Putamen (tissue), 1 donor: ENCODE measurements at places on chromosomes 2 and 18.

DNA sequence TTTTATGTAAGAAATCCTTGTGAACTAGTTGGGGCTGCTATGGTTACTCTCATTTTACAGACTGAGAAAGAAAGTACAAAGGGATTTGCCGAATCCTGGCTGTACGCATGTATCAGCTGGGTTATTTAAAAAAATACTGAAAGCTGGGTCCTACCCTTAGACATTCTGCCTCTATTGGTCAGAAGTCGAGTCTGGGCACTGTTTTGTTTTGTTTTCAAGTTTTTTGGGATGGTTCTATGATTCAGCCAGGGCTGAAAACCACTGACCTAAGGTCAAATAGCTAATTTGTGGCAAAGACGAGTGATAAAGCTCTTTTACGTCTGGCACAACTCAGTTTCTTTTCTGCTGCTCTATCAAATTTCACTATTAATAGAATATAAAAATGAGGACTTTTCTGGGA, 5.9 kb upstream of the SLC8A1 start:
- DNase-seq = no peak

DNA sequence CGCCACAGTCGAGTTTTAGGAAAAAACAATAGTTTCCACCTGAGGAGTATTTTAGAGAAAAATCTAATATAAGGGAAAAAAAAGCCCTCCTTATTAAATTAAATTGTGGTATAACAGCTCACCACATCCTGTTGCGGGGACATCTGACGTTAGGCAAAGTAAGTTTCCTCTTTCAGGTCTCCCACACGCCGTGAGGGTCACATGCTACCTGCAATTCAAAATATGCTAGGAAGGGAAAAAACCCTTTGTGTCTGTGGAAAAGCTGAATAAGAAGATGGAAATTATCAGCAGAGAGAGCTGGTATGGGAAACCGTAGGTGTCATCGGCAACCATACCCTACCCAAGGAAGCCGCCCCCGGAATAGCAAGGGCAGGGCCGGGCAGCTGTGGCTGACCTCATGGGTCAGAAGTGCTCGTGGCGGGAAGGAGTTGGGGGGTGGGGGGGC, 128.0 kb downstream of the NFATC1 start:
- DNase-seq = no peak

GRCh38 chr18:68298330-68298729, 416.6 kb downstream of the TMX3 start:
- DNase-seq = peak; percentile 24

- no peak for DNase-seq
Measured at GRCh38 chr2:20398956-20399567, 47.8 kb upstream of the RHOB start.

- DNase-seq = no peak
Measured at GRCh38 chr2:98253461-98254070, 92.7 kb upstream of the CNGA3 start.

- no peak for DNase-seq
Measured at GRCh38 chr18:3041843-3042242, 28.9 kb upstream of the LPIN2 start.

DNA sequence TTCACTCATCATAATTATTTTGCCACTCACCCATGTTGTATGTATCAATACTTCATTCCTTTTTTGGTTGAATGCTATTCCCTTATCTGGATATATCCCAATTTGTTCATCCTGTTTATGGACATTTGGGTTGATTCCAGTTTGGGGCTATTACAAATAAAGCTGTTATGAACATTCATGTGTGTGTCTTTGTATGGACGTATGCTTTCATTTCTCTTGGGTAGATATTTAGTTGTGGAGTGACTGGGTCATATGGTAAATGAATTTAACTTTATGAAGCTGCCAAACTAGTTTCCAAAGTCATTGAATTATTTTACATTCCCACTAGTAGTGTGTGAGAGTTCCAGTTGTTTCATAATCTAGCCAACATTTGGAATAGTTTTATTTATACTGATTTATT, 2.7 kb downstream of the FAM228B start:
- DNase-seq = no peak

GRCh38 chr2:219178377-219179175, 501 bp downstream of the RETREG2 start:
- peak; percentile 30 for DNase-seq

GRCh38 chr2:197904446-197904845, 100.1 kb downstream of the PLCL1 start:
- DNase-seq = no peak

GRCh38 chr18:33014060-33014796, 241.4 kb upstream of the KLHL14 start:
- no peak for DNase-seq

DNA sequence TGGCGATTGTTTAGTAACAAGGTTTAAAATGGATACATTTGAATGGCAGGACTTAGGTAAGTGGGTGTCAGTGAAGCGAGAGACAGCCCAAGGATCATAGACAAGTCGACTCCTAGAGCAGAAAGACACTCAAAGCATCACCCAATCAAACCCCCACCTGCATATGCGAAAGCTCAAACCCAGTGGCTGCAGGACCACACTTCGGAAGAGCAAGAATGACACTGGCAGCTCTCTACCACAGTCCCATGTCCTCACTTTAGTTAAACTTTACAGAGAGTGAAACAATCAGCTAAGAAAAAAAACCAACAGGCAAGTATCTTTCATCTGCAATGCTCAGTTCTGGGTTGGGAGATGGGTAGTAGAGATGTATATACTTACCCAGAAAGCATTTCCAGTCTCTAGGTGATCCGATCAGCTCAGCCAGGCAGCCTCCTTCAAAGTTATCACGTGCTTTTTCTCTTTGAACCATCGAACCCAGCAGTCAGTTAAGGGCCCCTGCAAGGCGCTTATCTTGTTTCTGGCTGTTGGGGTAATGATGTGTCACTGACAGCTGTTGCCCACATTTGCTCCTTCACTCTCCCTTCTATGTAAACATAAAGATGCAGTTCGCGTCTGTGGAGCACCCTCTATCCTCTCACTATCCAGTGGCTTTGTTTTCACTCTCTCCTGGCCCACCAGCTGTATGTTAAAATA, 357.5 kb upstream of the ID2 start:
- no peak for DNase-seq

- DNase-seq = no peak
Measured at GRCh38 chr2:69097891-69098655, 85.1 kb downstream of the ANTXR1 start.

- DNase-seq = no peak
Measured at GRCh38 chr2:18077231-18077630, 198.8 kb downstream of the KCNS3 start.

GRCh38 chr18:55927831-55928230, 339.8 kb upstream of the TCF4 start:
- no peak for DNase-seq

GRCh38 chr2:66036948-66037347, 398.0 kb upstream of the MEIS1 start:
- DNase-seq = no peak

DNA sequence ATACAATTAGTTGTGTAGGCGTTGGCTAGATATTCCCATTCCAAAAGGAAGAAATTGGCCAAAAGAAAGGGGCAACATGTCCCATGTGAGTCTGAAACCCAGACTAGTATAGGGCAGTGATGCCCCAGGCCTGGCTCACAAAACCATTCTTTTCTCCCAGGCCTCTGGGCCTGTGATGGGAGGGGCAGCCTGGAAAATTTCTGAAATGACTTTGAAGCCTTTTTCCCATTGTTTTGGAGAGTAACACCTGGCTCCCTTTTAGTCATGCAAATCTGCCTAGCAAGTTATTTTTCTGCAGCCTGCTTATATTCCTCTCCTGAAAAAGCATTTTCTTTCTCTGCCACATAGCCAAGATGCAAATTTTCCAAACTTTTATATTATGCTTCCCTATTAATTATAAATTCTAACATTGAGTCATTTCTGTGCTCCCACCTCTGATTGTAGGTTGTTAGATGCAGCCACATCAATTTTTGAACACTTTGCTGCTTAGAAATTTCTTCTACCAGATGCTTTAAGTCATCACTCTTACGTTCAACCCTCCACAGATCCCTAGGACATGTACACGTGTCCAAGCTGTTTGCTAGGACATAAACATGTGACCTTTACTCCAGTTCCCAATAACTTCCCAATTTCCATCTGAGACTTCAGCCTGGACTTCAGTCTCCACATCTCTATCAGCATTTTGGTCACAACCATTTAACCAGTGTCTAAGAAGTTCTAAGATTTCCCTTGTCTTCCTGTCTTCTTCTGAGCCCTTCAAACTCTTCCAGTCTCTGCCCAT, 76.1 kb upstream of the MC4R start:
- DNase-seq = no peak

- no peak for DNase-seq
Measured at GRCh38 chr2:218434456-218434855, 15.5 kb downstream of the VIL1 start.

GRCh38 chr2:54559006-54559445, 102.9 kb downstream of the SPTBN1 start:
- DNase-seq = no peak

GRCh38 chr2:135703300-135703699, 38.4 kb upstream of the UBXN4 start:
- DNase-seq = no peak

GRCh38 chr2:112075490-112076260, 20.6 kb downstream of the TMEM87B start:
- DNase-seq = peak; percentile 13

DNA sequence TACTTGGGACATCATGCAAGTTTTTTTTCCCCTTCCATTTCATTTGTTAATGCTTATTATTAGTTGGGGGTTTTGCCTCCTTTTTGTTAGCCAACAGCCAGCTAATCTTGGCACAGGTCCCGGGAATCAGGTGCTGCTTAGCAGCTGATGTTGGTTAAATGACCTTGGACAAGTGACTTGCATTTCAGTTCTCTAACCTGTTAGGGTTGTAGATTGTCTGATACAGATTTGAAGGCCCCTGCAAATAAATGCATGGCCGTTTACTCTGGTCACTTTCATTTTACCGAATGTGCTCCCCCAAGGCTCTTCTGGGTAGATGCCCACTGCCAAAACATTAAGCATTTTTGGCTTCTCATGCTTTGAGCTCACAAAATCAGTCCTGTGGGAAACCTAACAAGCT, 120.9 kb downstream of the SPTBN1 start:
- DNase-seq = no peak

DNA sequence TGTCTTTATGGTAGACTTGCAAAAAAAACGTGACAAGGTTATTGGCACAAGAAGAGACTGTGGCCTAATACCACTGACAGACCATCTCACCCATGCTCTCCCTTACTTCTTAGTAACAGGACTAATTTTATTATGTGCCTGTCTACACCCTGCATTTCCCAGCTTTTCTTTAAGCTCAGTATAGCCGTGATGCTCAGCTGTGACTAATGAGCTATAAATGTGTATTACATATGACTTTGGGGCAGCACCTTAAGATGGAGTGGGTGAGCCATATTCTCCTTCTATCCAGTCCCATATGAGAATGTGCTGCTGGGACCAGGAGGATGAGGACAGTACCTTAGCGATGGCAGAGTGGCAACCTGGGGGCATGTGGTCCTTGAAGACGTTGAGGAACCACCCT, 293.5 kb downstream of the RNF144A start:
- no peak for DNase-seq

DNA sequence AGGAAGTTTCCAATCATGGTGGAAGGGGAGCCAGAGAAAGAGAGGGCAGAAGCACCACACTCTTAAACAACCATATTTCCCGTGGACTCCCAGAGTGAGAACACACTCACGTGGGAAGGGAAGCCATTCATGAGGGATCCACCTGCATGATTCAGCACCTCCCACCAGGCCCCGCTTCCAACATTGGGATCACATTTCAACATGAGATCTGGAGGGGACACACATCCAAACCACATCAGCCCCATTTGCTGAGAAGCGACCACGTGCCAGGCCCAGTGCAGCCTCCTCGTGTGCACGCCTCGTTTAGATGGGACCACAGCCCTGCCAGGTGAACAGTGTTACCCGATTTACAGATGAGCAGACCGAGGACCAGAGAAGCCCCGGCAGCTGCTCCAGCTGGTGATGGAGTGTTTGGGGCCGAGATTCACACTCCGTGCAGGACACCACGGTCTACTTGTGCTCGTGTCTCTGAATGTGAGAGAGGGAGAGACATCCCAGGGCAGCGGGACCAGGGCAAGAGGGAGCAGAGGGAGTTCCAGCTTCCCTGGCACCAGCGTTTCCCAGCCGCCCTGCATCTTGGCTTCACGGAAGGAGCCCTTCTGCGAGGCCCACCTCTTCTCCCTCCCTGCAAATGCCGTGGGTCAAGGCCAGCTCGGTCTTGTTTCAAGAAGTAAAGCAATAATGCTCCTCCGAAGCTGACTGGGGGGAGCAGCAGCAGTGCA, 76.9 kb upstream of the ODC1 start:
- DNase-seq = no peak

DNA sequence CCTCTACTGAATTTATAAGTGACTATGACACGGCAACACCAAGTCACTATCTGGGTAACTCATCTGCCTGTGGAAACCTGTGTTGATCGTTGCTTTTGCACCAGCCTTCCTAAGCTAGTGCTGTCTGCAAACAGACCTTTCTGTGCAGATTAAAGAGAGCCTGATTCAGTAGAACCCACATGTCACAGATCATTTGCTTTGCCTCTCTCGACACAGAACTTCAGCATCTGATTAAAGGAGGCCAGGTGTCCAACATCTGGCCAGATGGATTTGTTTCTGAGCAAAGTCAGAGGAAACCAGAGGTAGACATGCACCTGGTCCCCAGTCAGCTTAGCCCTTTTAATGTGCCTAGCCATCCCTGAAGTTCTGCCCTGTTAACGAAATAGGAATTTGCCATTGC, 15.0 kb upstream of the TTR start:
- DNase-seq = no peak

DNA sequence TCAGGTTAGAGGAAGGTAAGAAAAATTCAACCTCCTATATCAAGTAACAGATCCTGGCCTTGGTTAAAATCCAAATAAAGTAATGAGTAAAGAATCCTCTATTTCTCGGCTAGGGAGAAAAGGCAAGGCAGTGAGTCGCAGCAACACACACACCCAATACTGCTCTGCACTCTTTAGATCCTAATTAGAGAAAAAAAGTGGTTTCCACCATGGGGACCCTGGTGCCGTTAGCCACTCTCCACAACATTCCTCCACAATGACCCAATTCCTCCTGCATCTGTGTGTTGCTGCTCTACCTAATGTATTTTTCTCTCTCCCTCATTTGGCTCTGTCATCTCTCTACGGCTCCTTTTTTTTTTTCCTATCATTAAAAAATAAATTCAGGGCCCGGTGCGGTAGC, 462.7 kb downstream of the METTL4 start:
- DNase-seq = no peak

DNA sequence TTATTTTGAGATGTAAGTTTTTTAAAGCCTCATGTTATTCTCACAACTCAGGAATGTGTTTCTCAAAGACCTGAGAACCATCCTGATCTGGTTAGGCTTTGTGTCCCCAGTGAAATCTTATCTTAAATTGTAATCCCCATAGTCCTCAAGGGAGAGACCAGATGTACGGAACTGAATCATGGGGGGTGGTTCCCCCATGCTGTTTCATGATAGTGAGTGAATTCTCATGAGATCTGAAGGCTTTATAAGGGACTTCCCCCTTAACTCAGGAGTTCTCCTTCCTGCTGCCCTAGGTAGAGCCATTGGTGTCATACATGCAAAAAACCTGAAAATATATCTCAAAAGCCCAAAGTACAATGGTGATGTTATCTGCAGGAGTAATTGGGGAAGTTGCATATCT, 836.7 kb downstream of the CBLN2 start:
- DNase-seq = no peak
